ENCODE measurements at places on chromosomes 2 and 18. TPM values are rescaled to one million over a fixed set of nuclear protein-coding genes. Genes with fewer than 3 reads are reported as not detected.

Gene LINC00305
- not detected for total RNA-seq

Gene TAF1B
- 20.3 TPM for total RNA-seq

DNA sequence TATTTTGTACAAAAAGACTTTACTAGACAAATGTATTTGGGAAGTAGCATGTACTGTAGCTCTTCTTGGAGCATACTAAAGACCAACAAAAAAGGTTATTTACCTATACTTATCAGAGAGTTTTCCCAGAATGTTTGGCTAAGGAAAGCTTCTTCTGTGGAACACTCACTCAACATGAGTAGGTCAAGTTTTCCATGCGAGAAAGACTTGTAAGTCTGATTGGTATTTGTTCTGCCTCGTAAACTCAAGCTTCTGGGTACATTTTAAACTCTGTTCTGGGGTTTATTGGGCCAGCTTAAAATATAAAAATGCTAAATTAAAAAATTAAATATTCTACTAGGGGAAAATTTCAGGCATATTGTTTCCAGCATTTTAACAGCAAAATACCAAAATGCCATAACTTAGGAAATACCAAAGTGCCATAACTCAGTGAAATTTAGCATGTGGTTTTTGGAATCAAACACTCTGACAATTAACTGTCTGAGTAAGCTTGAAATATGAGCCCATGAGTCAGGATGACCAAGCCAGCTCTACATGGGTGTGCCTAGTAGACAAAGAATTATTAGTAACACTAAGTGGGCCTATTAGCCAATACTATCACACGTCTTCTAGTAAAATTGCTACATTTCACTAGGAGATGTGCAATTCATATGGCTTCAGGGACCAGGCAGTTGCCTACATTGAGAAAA is 47.3 kb upstream of the SERPINE2 start:
- DNase-seq, result no peak

DNA sequence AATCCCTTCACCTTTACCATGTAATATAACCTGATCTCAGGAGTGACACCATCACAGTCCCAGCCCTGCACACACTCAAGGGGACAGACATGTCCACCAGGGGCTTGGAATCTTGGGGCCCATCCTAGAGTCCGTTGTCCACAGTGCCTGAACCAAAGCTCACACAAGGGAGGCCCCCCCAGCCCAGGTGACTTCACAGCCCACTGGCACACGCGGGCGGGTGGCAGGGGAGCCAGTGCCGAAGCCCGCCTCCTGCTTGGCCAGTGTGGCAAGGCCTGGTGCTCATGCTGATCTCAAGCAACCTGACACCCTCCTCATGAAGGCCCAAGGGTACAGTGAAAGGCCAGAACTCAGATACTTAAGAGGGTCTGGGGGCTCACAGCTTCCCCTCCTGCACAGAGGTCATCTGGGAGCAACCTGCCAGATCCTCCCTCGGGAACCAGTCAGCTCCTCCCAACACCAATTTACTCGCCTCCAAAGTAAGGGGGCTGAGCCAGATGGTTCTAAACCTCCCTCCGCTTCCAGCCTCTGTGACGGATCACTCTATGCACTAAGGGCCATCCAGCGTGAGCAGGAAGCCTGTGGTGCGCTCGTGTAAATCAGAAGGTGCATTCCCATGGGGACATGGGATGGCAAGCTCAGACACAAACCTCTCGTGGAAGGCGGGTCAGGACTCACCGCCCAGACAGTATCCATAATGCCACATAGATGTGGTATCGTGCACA is 3.2 kb upstream of the RAB17 start:
- no peak for DNase-seq

- peak; percentile 31 for DNase-seq
Observed at GRCh38 chr2:71545572-71546274, 92.4 kb downstream of the DYSF start.

DNA sequence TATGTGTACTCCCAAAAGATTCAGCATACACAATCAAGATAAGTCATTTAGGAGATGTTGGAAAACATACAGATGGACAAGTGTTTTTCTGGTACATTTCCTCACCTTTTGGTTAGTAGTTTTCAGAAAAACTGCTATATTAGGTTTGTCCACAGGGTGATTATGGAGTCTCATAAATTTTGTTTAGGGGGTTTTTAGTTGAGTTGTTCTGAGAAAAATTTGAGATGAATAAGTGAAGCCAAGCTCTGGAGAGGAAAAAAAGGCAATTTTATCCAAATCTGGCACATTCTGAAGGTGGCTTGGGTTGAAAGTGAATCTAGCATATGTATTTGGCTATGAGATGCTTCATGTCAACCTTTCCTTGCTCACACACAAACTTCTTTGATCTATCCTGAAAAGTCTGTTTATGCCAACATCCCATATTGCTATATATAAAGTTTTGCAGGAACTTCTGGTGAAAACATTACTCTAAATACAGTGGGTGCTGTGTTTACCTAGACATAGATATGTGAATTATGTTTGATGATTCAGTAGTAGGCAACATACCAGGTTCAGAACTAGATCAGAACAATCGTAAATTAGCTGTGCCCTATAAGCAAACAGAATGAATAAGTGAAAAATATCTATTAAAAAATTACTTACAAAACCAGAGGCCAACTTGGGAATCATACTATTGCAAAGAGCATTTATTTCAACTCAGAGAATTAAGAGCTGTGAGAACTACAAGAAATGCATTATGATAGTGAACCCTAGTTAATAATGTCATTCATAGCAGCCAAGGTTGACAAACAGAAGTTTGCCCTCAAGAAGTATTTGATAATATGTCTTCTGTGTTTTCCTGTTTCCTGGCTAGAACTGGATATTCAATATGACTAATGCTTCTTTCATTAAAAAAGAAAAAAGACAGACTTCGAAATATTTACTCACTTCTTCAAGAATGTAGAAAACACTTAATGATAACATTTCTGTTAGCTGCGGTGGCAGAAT is 552.0 kb downstream of the IRS1 start:
- DNase-seq, result no peak

DNA sequence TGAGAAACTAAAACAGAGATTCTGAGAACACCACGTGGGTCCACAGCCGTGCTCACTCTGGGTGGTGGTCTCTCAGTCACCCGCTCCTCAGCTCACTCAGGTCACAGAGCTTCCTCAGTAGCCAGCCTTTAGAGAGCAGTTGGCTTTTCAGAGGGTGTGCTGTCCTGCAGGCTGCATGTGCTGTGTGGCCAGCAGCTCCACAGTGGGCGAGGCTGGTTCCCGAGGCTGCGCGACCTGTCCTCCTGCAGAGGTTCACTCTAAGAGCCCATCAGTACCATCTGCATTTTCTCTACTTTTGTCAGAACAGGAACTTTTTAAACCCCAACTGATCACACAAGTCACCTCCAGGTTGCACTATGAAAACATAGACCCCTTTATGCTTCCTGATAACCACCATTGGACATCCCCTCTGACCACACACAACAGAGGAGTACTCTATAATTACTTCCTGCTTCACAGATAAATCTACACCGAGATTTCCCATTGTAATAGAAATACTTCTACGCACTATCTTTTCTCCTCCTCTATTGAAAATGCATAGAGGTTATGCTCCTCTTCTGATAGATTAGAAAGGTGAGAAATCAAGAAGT is 93.1 kb downstream of the GYPC start:
- DNase-seq, result no peak

- DNase-seq, result no peak
Observed at GRCh38 chr18:5073026-5073944, 123.8 kb downstream of the AKAIN1 start.

GRCh38 chr2:235914756-235915155 is 253.4 kb downstream of the GBX2 start:
- no peak for DNase-seq

All from breast epithelium (tissue), 4 donors.